ENCODE measurements at places on chromosomes 3 and 15.

- no peak for DNase-seq
Measured at GRCh38 chr15:40087991-40088928, 20.4 kb downstream of the BMF start.

DNA sequence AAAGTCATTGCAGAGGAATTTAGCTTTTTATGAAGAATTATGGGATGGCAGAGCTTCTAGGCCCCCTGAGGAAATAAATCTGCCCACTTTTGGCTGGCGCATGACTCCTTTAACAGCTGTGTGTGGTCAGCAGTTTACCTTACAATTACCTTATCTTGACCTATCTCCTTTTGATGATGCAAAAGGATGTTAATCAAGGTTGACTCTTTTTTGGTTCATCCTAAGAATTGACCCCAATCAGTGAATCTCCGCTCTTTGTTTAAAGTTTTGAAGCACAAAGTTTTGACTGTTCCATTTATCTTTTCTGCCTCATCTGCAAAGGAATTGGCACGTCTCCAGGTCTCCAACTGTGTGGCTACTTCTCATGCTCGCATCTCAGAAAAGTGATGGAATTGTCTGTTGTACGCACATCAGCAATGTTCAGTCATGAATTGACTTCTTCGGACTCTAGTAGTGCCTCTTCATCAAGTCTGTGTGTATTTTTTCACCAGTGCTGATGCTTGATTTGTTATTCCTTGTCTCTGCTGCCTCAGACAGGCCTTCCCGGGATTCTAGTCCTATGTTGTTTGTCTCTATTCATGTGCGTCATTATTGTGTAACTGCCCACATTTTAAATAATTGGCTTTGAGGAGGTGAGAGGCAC lies 196.2 kb upstream of the CFAP20DC start:
- DNase-seq = no peak

DNA sequence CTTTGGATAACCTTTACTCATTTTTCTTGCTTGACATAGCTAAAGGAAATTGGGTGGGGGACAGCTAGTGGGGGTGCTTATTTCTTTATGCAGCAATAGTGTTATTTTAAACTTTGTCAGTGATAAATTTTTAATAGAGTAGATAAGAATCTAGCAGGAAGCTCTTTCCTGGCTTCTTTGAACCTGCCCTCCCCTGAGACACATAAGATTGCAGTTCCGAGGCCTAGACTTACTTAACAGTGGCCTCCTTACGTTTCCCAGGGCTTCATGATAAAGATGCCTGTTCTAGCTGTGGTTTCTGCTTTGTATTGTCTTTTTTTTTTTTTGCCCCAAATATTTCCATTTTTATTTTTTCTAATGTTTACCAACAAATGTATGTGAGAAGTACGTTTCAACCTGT lies 170.1 kb downstream of the VPS8 start:
- DNase-seq = no peak

GRCh38 chr3:77404871-77405270 lies 365.0 kb downstream of the ROBO2 start:
- no peak for DNase-seq

- no peak for DNase-seq
Measured at GRCh38 chr15:100114100-100114499, 227.7 kb downstream of the ADAMTS17 start.

GRCh38 chr3:124397088-124397487 lies 333.2 kb upstream of the UMPS start:
- no peak for DNase-seq

- DNase-seq = no peak
Measured at GRCh38 chr3:119350114-119350513, 55.9 kb downstream of the ARHGAP31 start.

- DNase-seq = no peak
Measured at GRCh38 chr3:117871934-117872333, 1162.4 kb downstream of the TUSC7 start.

- no peak for DNase-seq
Measured at GRCh38 chr3:11807686-11808085, 39.0 kb downstream of the TAMM41 start.

GRCh38 chr3:126349611-126350501 lies 7.4 kb downstream of the KLF15 start:
- no peak for DNase-seq

GRCh38 chr15:80904998-80905397 lies 84.6 kb downstream of the MESD start:
- no peak for DNase-seq

DNA sequence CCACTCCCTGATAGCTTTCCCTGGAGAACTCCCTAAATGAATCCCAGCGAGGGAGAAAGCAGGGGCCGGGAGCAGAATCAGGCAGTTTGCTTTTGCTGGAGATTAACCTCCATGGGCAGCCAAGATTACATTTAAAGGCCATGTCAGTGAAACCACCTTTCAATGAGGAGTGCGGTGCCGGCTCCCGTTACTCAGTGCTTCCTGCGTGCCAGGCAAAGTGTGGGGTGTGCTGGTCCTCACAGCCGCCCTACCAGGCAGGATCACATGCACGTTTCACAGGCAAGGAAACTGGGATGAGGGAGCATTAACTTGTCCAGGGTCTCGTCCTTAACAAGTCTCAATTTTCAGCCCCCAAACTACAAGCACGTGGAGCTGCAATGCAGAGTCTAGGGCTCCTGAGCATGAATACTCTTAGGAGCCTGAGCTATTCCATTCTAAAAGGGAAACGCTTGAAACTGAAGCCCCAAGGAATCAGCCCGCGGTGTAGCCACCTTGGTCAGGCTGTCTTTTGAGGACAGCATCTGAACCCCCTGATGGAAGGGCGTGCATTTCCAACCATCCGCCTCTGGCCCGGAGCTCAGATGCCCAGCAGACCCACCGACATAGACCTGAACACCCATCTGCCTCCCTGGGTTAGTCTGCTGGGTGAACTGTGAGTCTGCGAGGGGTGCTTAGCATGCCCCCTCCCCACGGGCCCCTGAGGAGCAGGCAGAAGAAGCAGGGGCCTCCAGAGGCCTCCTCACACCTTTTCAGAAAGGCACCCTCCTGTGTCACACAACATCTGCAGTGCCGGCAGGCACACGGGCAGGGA lies 5.6 kb downstream of the IGDCC3 start:
- DNase-seq = no peak

DNA sequence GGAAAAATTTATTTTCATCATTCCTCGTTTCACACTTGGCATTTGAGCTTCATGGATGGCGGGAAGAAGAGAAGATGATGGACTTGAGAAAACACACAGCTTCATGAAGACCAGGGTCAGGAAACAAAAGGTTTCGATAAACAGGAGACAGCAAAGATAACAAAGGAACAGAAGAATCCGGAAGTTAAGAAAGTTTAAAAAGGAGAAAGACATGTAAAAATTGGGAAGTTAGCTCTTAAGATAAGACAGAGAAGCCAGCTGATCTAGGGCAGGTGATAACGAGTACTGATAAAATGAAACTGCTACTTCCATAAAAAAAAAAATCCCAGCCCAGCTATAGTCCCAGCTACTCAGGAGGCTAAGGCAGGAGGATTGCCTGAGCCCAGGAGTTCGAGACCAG lies 23.9 kb downstream of the IL5RA start:
- no peak for DNase-seq

- DNase-seq = no peak
Measured at GRCh38 chr3:197499427-197499826, 56.3 kb downstream of the BDH1 start.

DNA sequence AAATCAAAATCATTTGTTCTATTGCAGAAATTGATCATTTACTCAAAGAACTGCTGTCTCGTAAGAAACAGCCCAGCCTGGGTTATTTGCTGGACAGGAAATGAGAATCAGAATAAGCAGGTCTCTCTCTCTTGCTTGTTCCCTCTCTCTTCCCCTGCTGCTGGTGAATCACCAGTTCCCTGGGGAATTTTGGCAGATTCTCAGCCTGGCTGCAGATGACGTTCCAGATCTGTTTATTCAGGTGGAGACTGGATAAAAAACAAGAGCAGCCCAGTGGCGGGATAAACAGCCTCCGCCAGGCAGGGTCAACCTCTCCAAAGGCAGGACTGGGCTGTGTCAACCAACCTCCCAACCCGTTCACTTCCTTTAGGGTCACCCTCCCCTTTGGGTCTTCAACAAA lies 72.1 kb downstream of the LRIG1 start:
- no peak for DNase-seq

DNA sequence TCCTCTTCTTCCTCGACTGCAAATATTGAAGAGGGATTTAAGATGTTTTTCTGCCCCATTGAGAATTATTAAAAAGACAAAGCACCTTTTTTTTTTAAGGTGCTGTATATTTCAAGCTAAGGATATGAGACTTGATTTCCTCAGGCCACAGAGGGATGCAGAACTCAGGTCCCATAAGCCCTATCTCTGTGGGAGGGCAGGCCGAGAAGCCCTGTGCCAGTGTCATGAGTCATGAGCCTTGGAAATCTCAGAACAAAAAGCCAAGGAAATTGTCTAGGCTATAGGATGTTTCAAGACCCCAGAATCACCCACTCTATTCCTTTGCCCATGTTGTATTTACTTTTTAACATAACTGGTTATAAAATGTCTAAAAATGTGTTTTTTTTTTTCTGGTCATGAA lies 7.3 kb downstream of the ESYT3 start:
- DNase-seq = no peak

DNA sequence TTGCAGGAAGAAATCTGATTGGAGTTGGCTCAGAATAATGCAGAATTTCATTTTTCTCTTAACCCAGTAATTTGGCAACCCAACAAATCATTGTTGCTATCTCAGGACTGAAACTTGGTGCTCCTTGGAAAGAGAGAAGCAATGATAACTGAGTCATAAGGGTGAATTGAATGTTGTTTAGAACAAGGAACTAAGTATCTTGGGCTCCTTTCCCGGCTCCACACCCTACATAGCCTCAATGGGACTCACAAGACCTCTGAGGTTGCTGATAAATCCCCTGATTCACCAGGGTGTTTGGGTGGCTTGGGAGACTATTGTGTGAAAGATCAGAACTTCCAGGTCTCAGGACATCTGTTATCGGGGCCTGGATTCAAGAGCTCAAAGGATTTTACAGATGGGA lies 7.8 kb upstream of the RAB8B start:
- DNase-seq = no peak

DNA sequence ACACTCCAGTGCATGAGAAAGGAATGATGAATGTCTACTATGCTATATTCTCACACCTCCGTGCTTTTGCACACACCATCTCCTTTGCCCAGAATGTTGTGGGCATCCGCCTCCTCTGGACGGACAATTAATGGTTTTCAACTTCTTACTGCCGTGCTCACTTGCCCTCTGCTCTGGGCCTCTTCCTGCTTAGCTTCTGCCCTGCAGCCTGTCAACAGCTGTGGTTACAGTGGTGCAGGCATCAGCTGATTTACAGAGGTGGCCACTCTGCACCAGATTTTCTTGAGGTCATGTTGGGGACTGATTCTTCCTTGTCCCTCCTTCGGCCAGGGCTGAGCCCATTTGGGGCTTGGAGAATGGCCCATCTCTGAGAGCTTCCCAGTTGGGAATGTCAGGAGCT lies 56.5 kb upstream of the TMEM115 start:
- no peak for DNase-seq

DNA sequence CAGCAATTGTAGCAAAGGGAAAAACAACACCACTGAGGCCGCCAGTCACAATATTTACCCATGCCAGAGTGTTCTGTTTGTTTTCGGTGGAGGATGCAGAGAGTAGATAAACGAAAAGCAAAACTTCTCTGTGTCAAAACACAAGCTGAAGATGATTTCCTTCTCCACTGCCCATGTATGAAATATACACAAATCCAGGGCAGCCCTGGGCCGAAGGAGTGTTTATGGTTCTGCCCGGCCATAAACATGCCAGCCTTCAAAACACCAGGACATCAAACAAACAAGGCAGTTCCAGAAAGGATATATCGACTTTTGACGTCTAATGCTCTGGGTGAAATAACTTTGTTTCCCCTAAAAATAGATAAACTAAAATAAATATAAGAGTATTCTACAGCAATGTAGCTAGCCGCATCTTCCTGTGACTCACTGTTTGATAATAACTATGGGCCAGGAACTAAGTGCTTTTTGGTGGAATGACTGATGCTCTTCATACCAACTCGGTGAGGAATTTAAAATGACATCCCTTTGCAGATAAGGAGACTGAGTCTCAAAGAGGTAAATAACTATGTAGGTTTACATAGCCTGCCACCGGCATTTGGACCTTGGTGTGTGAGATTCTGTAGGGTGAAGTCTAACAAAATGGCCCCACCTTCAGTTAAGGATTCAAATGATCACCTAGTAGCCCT lies 82.8 kb downstream of the MAGI1 start:
- no peak for DNase-seq

- DNase-seq = peak; percentile 83
Measured at GRCh38 chr3:122679085-122679881, 1.4 kb upstream of the PARP14 start.

- DNase-seq = peak; percentile 42
Measured at GRCh38 chr15:59138243-59138642, 33.3 kb downstream of the CCNB2 start.

- no peak for DNase-seq
Measured at GRCh38 chr3:23253214-23253613, 50.1 kb downstream of the UBE2E2 start.

GRCh38 chr3:31934018-31934417 lies 47.0 kb downstream of the OSBPL10 start:
- DNase-seq = no peak

- no peak for DNase-seq
Measured at GRCh38 chr15:56052395-56053045, 59.1 kb upstream of the NEDD4 start.

GRCh38 chr15:77591968-77592613 lies 40.6 kb downstream of the LINGO1 start:
- DNase-seq = no peak

DNA sequence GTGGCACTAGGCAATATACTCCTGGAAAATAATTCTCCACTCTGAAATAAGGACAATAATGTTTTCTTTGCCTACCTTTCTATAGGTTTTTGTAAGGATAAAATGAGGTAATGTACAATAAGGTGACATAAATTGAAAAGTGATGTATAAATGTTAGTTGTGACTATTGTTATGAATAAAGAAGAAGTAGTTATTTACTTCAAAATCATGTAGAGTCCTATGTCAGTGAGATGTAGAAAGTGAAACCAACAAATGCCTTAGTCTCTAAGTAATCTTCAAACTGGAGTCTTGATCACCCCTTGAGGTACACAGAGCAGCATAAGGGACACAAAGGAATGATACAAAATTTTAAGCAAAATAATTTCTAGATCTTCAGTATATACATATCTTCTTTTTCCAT lies 60.3 kb upstream of the TP63 start:
- DNase-seq = no peak

DNA sequence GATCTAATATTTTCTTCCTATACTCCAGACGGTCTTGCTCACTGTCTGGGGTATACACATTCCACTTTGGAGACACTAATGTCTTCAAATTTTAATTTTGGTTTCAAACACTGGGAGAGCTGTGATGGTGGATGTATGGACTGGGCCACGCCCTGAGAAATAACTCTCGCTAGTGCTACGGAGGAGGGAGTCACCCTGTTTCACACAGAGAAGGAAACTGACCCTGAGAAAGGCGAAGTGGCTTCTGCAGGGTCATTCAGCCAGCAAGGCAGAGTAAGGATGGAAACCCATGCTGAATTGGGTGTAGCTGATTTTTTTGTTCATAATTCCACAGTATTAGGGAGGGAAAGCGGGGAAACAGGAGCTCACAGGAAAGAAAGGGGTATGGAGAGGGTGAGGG lies 8.6 kb upstream of the SKIC8 start:
- no peak for DNase-seq
